ENCODE measurements at places on chromosomes 7 and 10.
A peak's percentile ranks its signal among the peaks of the same experiment; 100 is the strongest.

DNA sequence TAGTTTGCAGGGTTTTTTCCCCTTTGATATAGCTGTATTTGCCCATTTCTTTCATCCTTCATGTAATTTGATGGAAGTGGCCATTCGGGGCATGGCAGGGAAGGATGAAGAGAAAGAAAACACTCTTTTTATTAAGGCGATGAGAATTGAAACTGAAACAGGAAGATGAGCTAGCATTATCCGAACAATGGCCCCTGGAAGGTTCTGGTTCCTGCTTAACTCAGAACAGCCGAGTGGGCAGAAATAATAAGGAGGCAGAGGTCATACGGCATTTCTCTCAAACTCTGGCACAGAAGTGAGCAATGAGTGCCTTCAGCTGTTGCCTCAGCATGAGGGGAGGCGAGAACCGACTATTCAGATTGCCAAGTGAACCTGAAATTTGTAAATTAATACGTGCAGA is 113.2 kb upstream of the MYO3A start:
- DNase-seq, result no peak

DNA sequence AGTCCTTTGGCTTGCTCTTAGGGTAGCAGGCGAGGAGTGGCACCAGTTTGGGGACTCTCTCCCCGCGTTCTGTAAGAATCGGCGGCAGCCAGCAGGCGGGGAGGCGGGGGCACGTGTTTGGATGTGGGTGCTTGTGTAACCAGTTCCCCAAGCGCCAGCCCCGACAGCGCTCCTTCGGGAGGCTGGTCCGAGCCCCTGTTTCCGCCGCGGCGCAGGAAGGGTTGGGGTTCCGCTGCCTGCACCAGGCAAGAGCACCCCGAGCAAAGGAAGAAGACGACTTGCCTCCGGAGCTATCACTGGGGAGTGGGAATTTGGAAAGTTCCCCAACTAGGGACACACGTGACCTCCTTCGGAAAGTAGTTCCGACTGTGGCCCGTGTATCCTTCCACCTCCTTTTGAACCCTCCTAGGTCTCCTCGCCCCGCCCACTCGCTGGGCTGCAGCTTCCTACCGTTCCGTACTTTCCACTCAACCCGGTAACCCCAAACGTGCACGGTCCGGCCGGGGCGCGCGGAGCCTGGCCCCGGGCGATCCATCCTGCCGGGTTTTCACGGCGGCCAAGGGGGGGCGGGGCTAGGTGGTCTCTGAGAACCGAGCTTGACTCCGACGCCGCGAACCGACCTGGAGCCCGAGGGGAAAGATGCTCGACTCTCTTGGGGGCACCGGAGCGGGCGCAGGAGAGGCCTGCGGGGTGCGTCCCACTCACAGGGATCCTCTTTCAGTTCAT is 1.2 kb downstream of the KLLN start:
- DNase-seq, result peak; percentile 90

- no peak for DNase-seq
Measured at GRCh38 chr7:134701272-134701671, 54.6 kb downstream of the BPGM start.

- DNase-seq, result no peak
Measured at GRCh38 chr7:46900312-46901263, 681.3 kb downstream of the TNS3 start.

DNA sequence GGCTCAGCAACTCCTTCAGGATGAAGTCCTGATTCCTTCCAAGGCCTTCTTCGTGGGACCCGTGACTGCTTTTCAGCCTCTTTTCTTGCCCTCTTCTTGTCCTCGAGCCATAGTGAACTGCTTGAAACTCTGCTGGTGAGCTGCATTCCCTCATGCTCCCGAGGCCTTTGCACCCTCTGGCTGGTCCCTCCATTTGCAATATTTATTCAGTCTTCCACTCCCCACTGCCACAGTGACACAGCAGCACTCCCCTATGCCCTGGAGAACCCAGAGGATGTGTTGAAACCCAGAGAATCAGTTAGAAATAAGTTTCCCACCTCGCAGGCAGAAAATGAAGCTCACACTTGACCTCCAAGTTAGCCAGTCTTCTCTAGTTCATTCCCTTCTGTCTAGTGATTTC is 22.3 kb upstream of the GAD2 start:
- DNase-seq, result no peak

DNA sequence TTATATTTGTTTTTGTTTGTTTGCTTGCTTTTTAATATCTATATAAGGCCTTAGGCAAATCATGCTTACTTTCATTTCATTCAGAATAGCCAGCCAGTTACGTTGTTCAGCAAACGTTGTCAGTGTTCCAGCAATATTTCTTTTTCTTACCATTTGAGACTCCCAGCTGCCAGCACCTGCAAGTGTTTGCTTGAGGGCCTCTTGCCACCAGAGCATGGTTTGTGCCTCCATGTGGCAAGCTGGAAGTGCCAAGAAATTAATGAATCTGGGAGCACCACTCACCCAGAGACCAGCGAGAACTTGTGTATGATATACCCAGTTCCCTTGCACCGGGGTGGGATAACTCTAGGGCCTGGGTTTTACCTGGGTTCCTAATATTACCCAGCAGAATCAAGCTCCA is 177.1 kb upstream of the CSTF2T start:
- no peak for DNase-seq

DNA sequence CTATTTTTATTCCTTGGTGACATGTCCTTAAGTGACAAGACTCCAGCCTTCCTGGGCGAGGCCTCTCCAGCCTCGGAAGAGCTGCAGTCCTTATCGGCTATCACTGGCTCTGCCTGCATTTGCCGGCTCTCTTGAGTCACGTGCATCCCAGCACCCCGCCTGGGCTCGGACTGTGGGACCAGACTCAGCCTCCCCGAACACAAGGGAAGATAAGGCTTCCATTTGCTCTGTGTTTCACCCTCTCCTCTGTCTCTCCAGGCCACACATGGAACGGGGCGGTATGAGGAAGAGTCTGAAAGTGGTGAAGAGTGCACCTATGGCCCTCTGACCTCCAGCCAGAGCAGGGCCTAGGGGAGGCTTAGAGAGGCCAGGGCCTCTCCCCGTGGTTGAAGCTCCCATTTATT is 4.7 kb downstream of the GDF2 start:
- no peak for DNase-seq

DNA sequence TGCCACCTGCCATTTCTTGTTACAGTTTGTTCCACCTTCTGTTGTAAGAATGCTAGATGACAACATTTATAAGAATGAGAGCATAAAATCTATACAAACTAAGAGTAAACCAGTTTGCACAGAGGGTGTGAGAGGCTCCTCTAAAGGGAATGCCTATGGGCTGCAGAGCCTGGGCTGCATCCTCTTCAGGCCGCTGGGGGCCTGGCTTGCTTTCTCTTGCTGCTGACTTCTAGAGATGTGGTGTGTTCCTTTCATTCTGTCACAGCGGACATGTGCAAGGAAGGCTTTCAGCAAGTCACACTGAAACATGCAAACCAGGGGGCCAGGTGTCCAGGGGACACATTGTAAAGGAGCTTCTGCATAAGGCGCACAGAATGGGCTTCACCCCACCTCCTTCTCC is 7.1 kb upstream of the ATP6V1F start:
- DNase-seq, result no peak

DNA sequence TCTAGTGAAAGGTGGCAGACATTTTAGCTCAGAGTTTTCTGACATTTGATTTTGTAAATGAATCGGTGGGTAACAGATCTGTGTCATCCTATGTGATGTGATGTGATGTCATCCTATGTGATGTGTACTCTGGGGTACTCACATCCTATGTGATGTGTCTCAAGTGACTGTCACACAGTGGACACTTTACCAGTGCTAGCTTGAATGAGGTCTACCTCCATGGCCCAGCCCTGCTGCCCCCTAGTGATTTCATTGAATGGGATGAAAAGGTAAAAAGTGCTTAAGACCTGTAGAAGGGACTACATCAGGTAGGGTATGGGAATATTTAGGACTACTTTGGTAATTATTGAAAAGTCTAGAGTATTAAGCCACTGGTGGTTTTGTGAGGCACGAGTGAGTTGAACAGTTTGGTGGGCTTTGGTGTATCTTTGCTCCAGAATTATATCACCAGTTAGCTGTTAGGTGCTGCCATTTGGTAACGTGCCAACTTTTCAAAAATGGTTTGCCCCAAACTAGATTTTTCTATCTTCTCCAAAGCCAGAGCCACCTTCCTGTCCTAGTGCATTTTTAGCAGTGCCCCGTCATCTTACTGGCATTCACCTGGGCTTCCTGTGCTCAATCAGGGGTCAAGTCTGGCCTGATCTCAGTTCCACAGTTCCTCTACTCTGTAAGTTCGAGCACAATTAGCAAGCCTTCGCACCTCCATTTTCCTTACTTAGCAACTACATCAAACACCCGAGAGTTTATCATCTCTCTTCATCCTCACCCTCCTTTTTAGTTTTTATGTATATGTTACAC is 9.7 kb downstream of the EIF4H start:
- no peak for DNase-seq

DNA sequence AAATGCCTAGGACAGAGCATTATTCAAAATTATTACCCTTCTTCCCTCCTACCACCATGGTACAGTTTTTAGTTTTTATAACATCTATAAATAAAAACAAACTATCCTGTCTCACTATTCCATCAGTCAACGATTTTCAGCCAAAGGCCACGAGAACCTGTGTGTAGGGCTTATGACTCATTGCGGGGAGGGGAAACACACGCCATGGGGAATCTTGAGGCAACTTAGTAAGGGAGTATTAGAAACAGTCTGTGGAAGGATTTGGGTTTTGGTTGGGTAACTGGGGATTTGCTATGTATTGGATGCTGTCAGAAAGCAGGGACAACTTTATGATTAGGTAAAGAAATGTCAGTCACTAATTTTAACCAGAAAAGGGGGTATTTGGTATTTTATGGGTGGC is 14.7 kb downstream of the GPR141 start:
- DNase-seq, result no peak

DNA sequence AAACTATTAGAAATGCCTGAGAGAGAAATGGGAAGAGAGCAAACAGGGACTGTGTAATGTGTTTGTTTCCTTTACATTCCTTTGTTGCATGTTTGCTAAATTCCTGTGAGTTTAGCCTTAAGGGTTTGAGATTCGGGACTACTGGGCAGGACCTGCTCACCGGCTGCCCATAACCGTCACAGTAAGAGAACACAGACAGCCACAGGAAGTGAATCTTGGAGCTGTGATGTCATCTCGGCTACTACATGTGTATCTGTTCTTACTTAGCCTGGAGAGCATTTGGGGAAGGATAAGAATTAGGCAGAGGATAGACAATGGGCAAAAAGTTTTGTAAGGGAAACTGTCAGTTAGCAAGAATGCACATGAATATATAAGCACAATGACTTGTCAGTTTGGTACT is 485.1 kb upstream of the KLF6 start:
- no peak for DNase-seq

- no peak for DNase-seq
Measured at GRCh38 chr7:50352282-50352681, 47.8 kb downstream of the IKZF1 start.

Measured in stimulated activated CD4-positive, alpha-beta T cell treated with anti-CD3 and anti-CD28 coated beads, Interleukin-12 subunit alpha, Interleukin-12 subunit beta, amount 100 ng/mL, for 4 hours (primary cell).